Hepatocyte (in vitro differentiated cells): ENCODE measurements at places on chromosomes 6 and 20. TPM values are rescaled to one million over a fixed set of nuclear protein-coding genes. Genes with fewer than 3 reads are reported as not detected.

GRCh38 chr6:68013780-68014515, 621.1 kb upstream of the ADGRB3 start:
- DNase-seq = no peak

GRCh38 chr6:106501960-106502371, 127.3 kb downstream of the RTN4IP1 start:
- DNase-seq = no peak

DNA sequence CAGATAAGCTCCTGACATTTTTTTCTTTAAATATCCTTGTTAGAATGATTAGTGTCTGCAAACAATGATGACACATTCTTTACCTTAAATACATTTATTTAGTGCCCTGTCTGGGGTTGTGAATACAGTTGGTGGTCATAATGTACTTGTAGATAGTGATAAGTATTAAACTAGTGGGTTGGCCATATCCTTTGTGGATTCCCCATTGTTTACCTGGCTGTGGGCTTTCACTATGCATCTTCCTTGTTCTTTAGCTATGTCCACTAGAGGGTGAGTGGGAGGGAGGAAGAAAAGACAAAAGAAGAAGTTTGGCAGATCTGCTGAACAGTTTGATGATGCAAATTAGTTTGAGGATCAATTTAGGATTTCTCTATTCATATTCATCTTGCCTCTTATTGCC, 15.7 kb downstream of the HS3ST5 start:
- DNase-seq = no peak

GRCh38 chr6:28738396-28738765, 185.4 kb downstream of the TRIM27 start:
- no peak for DNase-seq

DNA sequence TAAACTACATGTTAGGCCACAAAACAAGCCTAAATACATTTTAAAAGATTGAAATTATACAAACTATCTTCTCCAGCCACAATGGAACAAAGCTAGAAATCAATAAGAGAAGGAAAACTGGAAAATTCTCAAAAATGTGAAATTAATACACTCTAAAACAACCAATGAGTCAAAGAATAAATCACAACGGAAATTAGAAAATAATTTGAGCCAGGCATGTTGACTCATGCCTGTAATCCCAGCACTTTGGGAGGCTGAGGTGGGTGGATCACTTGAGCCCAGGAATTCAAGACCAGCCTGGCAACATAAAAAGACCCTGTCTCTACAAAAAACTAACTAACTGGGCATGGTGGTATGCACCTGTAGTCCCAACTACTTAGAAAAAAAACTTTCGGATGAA, 6.3 kb upstream of the WFDC13 start:
- DNase-seq = no peak

DNA sequence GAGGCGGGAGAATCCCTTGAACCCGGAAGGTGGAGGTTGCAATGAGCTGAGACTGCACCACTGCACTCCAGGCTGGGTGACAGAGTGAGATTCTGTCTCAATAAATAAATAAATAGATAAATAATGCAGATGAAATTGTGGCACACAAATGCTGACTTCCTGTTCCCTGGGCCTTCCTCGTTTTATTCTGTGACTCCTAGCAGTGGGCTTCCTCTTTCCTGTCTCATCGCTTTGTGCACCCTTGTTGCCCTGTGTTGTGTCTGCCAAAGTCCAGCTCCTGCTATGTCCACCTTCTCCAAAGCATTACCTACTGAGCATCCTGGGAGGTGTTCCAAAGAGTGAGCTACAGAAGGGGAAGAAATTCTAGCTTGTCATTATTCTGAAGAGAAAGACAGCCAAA, 100.2 kb upstream of the TIAM2 start:
- no peak for DNase-seq

Gene CCN6
- polyA plus RNA-seq = 0.12 and 0.24 TPM in 2 replicates

DNA sequence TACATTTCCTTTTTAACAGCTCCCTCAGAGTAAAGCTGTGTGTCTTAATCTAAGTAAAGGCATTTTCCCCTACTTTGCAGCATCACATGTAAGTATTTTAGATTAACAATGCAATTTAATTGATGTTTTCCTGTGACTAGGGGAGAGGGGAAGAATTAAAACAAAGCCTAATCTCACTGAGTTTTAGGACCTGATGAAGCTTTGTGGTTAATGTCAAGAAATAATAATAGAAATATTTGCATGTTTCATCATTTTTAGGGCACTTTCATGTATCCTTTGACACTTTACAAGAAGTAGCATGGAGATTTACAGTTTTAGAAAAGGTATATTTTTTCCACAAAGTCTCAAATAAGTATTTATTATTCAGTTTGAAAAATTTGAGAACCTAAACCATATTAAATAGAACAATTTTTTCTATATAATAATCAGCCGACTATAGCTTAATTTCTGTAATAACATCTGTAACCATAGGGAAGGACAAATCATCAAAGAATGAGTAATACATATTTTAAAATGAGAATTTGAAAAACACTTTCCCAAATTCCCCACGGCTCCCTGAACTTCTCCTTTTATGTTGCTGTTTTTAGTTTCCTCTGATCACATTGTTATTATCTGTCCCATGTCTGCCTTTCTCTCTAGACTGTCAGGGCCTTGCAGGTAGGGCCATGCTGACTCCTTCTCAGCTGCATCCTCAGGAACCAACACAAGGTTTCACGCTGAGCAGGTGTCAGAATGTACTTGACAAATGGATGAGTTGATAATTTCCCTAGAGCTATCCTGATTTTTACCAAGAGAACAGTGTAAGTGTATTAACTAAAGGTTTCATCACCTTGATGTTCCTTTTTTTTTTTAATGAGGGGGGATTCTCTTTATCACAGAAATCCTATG, 338.1 kb downstream of the SYNE1 start:
- no peak for DNase-seq
